ENCODE measurements at places on chromosomes 2 and 18. TPM values are rescaled to one million over a fixed set of nuclear protein-coding genes. Genes with fewer than 3 reads are reported as not detected.

RAD51AP2 gene
- not detected for total RNA-seq

ANKRD30B gene
- not detected for total RNA-seq

GPR55 gene
- not detected for total RNA-seq

PASK gene
- 3.7 TPM for total RNA-seq

DTNB gene
- 3.0 TPM for total RNA-seq

ADRA2B gene
- not detected for total RNA-seq

KCNE4 gene
- total RNA-seq, result 10.8 TPM

ZSWIM2 gene
- not detected for total RNA-seq

ST6GAL2 gene
- total RNA-seq, result not detected
